ENCODE measurements at places on chromosomes 11 and 22.

- no peak for DNase-seq
Observed at GRCh38 chr11:95897731-95898130, 26.2 kb downstream of the MTMR2 start.

GRCh38 chr11:89443361-89444322, 47.5 kb downstream of the NOX4 start:
- no peak for DNase-seq

DNA sequence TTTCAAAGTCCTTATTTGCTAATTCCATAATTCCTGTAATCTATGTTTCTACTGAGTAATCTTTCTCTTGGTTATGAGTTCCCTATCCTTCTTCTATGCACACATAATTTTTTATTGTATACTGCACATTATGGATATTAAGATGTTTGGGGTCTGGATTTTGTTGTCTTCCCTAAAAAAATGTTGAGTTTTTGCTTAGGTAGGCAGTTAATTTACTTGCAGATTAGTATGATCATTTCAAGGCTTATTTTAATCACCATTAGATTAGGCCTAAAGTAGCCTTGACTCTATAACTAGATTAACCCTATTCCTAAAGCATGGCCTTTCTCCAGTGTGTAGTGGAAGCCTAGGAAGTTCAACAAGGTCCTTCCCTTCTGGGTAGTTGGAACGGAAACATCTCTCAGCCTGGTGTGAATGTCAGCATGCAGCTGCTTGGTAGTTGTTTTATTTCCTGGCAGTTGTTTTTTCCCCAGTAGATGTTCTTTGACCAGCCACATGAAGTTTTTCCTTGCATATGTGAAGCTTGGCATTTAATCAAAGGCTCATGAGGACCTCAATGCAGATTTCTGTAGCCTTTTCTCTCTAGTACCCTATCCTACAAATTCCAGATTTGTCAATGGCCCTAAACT, 419.3 kb upstream of the NARS2 start:
- no peak for DNase-seq

DNA sequence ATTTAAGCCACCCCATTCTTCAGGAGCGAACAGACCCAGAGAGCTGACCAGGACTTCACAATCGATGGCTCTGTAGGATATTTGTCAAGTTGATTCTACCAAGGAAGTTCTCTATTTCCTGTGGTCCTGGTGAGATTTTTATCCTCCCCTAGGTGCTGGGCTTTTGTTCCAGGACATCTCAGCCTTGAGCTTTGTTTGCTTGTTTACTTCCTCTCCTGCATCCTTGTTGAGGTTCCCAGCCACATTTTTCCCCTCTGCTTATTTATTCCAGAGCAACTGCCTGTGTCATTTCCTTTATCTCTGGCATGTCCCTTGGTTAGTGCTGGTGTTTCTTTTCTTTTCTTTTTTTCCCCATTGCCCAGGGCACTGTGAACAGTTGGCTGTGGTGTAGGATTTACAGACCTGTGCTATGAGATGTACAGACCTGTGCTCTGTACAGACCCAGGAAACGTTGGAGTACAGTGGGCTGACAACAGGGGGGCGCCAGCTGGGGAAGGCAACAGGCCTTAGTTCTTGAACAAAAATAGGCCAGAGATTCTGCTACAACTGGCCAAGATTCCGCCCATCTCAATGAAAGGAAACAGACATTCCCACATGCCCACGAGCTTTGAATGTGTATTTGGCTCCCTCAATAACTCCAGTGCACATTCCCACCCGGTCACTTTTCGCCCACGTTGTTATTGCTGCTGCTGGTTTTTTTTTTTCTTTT, 235.9 kb upstream of the DDI1 start:
- no peak for DNase-seq

DNA sequence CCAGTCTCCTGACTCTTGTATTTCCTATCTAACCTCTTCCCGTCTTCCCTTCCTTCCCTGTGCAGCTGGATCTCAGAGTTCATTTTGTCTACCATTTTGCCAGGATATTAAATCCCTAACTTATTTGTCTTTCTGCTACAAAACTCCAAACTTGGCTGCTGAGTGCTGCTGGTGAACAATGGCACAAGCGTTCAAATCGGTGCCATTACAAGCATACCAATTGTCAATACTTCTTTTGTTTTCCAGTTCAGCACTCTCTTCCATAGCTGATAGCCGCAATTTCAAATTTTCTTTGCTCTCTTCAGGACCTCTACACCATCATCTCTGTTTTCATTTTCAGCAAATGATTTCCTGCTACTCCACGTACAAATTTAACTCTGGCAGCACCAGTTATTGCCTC, 13.4 kb downstream of the IL18 start:
- no peak for DNase-seq

- DNase-seq: no peak
Observed at GRCh38 chr22:36948273-36949225, 35.1 kb downstream of the CSF2RB start.

- no peak for DNase-seq
Observed at GRCh38 chr11:120254788-120255518, 15.0 kb downstream of the POU2F3 start.

DNA sequence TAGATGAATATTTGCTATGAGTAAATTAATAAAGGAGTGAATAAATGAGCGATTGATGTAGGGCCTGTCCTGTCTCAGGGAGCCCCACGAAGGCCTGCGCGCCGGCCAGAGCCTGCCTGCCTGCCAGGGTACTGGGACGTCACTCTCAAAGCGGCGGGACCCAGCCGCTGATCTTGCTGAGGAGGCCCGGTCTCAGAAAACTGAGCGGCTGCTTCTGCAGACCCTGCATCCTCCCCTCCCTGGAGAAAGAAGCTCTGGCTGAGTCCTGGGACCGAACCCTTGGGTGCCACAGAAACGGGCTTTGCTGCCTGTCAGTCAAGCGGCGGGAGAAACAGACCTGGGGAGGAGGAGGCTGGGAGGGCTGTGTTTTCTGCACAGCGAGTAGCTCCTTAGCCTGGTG, 91.6 kb upstream of the B3GAT1 start:
- no peak for DNase-seq

DNA sequence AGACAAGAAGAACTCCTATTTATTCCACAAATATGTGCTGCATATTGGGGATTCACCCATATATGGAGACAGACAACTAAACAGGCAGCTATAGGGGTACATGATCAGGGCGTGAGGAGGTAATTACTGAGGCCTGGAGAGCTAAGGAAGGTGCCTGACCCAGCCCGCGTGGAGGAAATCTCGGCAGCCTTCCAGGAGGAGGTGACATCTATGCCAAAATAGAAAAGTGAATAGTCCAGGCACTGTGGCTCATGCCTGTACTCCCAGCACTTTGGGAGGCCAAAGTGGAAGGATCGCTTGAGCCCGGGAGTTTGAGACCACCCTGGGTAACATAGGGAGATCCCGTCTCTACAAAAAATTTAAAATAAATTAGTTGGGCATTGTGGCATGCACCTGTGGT, 13.6 kb downstream of the NIPSNAP1 start:
- DNase-seq: no peak

- peak; percentile 32 for DNase-seq
Observed at GRCh38 chr11:118623269-118623655, 15.8 kb downstream of the PHLDB1 start.

- DNase-seq: no peak
Observed at GRCh38 chr11:96303064-96303463, 39.9 kb downstream of the MAML2 start.

GRCh38 chr22:20955548-20955947, 11.5 kb upstream of the AIFM3 start:
- no peak for DNase-seq

GRCh38 chr11:62103986-62104385, 19.8 kb upstream of the INCENP start:
- no peak for DNase-seq

- DNase-seq: no peak
Observed at GRCh38 chr11:1171985-1172728, 14.4 kb downstream of the MUC5AC start.

GRCh38 chr22:42202669-42203068, 67.8 kb downstream of the TCF20 start:
- no peak for DNase-seq

DNA sequence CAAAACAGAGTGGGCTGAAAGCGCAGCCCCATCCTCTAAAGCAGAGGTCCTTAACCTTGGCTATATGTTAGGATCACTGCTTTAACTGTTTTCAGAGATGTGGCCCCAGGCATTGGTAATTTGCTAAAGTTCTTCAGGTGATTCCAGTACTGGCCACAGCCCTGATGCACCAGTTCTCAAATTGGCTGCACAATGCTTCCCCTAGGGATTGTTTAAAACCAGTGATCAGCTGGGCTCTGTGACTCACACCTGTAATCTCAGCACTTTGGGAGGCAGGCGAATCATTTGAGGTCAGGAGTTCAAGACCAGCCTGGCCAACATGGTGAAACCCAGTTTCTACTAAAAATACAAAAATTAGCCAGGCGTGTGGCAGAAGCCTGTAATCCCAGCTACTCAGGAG, 8.4 kb upstream of the IRAG1 start:
- DNase-seq: no peak

GRCh38 chr11:65112546-65113360, 1.1 kb downstream of the TM7SF2 start:
- peak; percentile 52 for DNase-seq

DNA sequence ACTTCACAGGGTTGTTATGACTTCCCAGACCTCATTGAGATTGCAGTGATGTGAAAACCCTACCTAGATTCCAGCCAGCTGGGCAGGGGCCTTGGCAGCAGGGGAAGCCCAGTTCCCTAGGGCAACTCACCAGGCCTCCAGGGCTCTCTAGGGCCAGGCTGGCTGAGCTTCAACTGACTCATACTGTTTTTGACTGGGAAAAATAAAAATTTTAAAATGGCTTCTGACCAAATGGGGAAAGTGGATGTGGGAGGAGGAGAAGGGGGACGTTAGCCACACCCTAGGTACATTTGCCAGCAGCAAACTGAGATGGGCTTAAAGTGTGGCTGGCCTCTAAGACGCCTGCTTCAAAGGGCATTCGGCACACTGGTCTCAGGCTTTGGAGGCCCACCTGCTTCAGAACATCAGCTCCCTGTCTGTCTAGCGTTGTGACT, 39.0 kb downstream of the BMAL1 start:
- DNase-seq: no peak

DNA sequence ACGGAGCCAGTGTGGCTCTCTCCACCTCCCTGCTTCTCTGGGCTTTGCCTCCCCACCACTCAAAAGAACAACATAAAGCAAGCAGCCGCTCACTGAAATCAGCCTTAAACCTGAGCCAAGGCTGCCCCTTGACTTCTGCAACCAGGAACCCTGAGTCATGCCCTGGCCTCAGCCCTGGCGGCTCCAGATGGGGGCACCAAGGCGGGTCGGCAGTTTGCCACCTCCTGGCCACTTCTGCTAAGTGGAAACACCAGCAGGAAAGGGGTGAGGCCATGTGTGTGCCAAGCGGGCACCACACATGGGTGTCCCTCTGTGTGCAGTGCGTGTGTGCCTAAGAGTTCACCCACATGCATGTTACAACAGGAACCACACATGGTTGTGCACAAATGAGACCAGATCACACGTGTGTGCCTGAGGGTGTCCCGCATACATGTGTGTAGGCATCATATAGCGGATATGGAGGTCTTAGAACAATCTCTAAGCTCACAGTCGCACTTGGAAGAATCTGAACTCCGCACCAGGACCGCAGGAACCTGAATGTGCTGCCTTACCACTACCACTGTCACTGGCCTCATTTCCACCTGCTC, 221.2 kb downstream of the MN1 start:
- no peak for DNase-seq

GRCh38 chr22:23236026-23236425, 55.7 kb downstream of the BCR start:
- DNase-seq: no peak

DNA sequence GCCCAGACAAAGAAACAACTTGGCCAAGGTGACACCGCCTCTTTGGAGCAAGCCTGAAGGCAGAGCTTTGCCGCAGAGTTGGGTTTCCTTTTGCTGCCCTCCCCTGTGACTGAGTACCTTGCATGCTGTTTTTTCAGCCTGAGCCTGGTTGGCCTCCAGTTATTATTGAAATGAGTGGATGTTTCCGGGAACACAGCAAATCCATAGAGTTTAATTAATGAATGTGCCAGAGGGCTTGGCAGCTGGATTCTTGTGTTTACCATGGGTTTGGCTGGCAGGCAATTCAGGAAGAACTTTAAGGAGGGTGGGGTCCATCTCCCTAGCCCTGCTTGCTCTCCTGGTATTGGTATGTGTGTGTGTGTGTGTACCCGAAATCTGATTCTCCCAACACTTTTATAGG, 65.6 kb upstream of the CRYBB3 start:
- peak; percentile 28 for DNase-seq
